ENCODE measurements at places on chromosomes 4 and X.

- no peak for DNase-seq
These were observed 88.9 kb upstream of the TFDP3 start for GRCh38 chrX:133307094-133307493.

GRCh38 chr4:176845636-176846035, 52.9 kb upstream of the VEGFC start:
- DNase-seq, result no peak

DNA sequence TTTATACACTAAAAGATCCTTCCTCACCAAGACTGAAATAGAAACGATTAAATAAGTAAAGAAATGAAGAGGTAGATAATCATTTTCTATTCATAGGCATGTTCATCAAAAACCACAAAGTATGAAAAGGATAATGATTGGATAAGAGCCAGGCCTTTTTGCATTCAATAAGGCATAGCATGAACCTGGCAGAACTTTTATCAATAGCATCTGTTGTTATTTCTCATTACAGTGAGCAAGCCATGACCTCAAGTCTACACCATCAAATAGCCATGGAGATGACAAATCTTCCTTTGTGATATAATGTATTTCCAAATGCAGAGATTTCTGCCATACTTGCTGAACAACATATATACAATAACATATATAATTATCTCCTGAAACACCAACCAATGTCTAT, 206.0 kb upstream of the SLC7A11 start:
- no peak for DNase-seq

GRCh38 chr4:37839426-37839825, 12.9 kb downstream of the PGM2 start:
- no peak for DNase-seq

DNA sequence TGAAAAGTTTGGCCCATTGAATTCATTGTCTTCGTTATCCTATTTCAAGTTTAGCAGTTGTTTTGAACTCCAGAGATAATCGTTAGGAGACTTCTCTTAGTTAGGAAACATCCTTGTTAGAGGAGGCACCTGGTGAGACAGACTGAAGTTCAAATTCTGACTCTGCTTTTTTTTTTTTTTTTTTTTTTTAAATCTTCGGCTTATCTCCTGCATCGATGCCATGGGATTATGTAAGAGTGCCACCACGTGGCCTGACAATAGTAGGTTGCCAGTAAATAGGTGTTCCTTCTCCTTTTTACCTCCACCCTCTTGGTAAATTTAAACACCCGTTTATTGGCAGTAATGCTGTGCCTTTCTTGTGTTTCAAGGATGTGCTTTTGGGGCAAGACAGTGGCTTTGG, 149.3 kb downstream of the SOWAHB start:
- DNase-seq, result no peak

Measured in suppressor macrophage (primary cell).